ENCODE measurements at places on chromosomes 2 and 18.

- DNase-seq, result no peak
Measured at GRCh38 chr2:238596571-238597551, 170.1 kb downstream of the ASB1 start.

- no peak for DNase-seq
Measured at GRCh38 chr2:179636995-179637394, 224.4 kb downstream of the ZNF385B start.

- DNase-seq, result no peak
Measured at GRCh38 chr18:35397976-35398375, 20.8 kb upstream of the ZNF396 start.

DNA sequence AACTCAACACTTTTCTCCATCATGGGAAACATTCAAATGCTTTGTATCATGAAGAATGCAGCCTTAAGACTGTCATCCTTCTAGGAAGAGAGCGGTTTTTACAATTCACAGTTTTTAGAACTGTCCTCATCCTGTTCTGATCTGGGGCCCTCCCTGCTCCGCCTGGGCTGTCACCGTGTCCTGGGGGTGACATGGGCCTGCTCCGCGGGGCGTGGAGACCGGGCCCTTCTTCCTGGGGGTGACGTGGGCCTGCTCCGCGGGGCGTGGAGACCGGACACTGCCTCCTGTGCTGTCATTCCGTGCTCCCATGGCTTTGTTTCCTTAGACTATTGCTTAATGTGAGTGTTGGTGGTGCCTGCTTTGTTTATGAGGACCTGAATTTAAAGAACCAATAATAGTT is 122.8 kb downstream of the TMEM18 start:
- no peak for DNase-seq

GRCh38 chr2:241007111-241007510 is 8.7 kb downstream of the SNED1 start:
- no peak for DNase-seq

GRCh38 chr2:212156088-212156487 is 382.5 kb downstream of the ERBB4 start:
- no peak for DNase-seq

- peak; percentile 84 for DNase-seq
Measured at GRCh38 chr2:148509288-148509902, 135.2 kb upstream of the EPC2 start.

GRCh38 chr2:106839849-106840595 is 45.9 kb downstream of the ST6GAL2 start:
- DNase-seq, result no peak

GRCh38 chr2:174035117-174035635 is 70.0 kb upstream of the SP3 start:
- no peak for DNase-seq

- no peak for DNase-seq
Measured at GRCh38 chr2:143505542-143505941, 376.3 kb downstream of the ARHGAP15 start.

DNA sequence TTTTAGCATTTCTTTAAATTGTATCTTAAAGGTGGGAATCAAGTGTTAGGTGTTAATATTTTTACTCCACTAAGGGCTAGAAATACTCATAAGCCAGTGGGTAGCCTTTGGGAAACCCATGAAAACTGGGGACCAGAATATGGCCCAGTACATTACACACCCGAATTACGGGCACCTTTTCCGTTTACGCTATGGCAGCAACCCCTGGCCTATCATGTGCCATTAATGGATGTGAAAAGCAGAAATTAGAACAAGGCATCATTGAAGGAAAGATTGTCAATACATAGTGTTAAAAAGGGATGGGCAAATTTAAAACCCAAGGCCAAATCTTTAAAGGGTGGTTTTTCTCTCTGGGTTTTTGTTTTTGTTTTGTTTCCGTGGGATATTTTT is 781 bp downstream of the FARP2 start:
- DNase-seq, result no peak

DNA sequence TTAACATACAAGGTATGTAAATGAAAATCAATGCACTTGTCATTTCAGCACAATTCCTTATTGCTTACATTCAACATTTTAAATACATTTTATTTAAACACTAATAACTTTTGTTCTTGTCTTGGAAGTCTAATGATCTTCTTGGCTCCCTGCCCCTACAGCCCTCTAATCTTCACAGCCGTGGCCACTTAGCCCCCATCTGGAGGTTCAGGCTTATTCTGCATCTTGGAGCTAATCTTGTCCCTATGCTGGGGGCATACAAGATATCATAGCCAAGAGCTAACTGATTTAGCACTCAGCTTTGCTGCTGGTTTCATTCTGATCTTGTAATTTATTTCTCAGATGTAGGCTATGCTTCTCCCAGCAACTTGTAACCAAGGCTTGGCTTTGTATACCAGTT is 140.8 kb downstream of the TMEFF2 start:
- no peak for DNase-seq

- DNase-seq, result no peak
Measured at GRCh38 chr2:100561191-100561590, 1.6 kb upstream of the PDCL3 start.

Measured in CD4-positive, alpha-beta T cell treated with Interleukin-12 subunit alpha and Interleukin-12 subunit beta, for 1 hour (primary cell).